ENCODE measurements at places on chromosomes 6 and 20.

DNA sequence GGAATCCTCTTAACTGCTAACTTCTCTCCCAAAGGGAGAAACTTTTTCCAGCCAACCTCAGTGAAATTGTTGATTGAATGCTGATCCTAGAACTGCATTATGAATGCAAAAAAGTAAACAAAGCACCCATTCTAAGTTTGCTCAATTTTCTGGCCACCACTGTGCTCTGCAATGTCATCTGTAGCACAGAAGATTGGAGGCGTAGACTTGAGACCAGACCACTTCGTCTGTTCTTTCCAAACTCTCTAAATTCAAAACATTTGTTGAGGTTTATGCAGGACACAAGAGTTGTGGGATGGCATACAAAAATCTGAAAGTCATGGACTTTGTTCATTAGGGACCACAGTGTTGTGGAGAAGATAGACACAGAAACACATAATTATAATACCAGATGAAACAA, 11.1 kb upstream of the TSPYL1 start:
- DNase-seq, result no peak

- no peak for DNase-seq
Observed at GRCh38 chr6:24856901-24857670, 58.4 kb upstream of the ARMH2 start.

DNA sequence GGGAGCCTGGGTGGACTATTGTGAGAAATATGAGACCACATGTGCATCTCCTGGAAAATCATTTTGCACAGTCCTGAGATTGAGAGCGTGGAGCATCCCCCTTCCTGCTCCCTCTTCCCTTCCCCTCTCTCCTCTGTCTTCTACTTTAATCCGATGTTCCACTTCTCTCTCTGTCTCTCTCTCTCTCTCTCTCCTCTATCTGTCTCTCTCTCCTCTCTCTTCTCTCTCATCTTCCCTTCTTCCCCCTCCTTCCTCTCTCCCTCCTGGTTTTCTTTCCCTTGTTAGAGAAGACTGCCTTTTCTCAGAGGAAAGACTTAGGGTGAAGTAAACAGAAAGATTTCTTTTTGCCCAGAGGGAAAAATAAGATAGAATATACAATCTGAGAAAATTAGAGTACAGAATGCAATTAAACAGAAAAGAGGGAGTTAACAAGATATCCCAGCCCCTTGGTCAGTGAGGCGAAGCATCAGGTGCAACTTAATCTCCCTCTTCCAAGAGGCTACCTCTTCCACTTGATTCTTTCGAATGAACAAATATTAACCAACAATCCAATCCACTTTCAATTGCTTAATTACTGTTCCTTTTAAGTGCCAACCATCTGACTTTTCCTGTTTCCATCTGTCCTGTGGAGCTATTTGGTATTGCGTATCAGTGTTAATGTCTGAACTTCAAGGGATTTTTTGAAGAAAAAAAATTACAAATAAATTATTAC, 14.6 kb downstream of the KHDC1 start:
- DNase-seq, result no peak

DNA sequence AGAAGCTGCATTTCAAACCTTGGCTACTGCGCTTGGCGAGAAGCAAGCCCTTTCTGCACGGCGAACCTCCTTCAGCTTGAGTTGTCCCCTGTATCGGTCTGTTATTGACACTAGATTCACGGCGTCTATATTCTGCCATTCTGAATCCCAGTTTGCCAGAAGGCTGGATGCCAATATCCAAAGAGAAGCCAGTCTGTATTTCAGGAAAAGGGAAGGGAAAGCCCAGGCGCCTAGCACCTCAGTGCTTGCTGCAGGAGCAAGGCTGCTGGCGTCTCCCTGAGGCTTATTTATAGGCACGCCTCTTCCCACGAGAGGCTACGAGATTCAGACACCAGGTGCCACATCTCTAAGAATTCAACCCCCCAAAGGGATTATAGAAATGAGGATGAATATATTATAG, 89.6 kb upstream of the CDH4 start:
- DNase-seq, result no peak

DNA sequence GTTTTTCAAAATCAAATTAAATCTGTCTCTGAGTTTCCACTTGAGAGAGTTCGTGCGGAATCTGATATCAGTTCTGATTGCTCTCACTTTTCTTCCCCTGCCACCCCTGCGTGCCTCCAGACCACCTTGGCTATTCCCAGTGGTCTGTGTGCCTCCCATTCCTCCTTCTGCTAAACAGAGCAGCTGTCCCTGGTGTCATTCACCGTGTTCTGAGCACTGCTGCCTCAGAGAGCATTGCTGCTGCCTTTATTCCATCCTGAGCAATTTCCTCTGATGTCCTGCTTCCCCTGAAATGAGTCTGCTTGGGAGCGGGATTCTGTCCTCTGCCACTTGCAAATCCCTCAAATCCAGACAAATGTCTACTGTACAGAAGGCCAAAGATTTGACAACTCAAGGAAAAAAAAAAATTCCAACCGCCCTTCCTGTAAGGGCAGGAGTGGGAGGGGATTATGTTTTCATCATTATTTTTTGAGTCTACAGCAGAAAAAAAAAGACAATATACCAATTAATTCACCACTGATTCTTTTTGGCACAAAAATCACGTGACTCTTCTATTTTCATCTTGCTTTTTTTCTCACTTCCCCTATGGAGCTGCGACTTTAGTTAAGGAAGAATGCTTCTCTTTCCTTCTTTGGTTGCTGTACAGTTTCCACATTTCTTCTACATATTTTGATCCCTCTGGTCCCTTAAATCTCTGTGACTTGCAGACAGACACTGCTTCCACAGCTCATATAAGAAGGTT, 833.0 kb downstream of the EPHA7 start:
- no peak for DNase-seq

- no peak for DNase-seq
Observed at GRCh38 chr20:965956-966355, 36.2 kb downstream of the RSPO4 start.

GRCh38 chr20:5776077-5776476, 25.9 kb downstream of the SHLD1 start:
- DNase-seq, result no peak

- no peak for DNase-seq
Observed at GRCh38 chr6:10414756-10415616, at the start of gene TFAP2A. Gene TFAP2A, minus strand, starts transcription at chr6:10415074. Its CDS starts 83 bp downstream, at chr6:10414991.

GRCh38 chr6:132314432-132314831, 86.8 kb downstream of the MOXD1 start:
- no peak for DNase-seq

DNA sequence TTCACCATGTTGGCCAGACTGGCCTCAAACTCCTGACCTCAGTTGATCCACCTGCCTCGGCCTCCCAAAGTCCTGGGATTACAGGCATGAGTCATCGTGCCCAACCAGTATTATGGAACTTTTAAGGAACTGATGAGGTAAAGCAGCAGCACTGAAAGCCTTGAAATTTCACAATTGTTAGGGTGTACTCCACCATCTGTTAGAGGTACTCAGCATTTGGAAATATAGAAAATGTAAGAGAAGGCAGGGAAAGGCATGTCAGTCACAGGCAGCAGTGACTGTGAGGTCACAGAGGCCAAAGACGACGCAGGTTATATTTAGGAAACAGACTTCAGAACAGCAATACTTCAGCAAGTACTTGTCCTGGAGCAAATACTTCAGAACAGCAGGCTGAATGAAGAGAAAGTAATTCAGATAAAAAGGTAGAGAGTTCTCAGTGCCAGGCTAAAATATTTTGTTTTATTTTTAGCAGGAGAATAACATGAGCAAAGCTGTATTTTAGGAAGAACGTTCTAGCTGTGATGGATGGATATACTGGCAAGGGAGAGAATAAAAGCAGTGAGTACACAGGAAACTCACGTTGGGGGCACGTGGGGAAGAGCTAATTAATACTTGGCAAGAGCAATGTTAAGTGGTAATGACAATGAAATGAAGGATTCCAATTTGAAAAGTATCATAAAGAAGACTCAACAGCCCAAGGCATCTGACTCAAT, 67.2 kb downstream of the DTNBP1 start:
- no peak for DNase-seq

- DNase-seq, result no peak
Observed at GRCh38 chr20:9150679-9151078, 81.8 kb downstream of the PLCB4 start.

GRCh38 chr20:34546751-34547181, 11.8 kb upstream of the MAP1LC3A start:
- no peak for DNase-seq

DNA sequence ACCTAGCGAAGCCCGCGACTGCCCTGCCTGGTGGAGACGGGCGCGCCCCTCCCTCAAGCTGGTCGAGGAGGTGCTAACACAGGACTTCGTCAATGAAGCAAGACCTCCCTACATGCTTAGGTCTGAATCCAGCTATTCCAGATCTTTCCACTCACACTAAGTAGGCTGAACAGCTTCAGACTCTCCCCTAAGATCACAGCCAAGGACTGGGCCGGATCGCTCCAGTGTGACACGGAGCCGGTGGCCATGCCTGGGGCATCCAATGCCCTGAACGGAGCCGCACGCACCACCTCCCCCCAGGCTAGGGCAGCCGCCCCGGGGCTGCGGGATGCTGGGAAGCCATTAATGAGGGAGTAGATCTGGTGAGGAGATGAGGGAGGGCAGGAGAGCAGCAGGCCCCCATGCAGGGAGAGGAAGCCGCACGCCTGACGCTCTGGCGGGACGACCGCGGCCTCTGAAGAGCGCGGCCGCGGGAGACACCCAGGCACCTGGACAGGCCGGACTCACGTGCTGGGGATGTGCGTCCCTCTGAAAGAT, 200.0 kb downstream of the WDR27 start:
- DNase-seq, result no peak

Measured in stimulated activated CD8-positive, alpha-beta memory T cell treated with anti-CD3 and anti-CD28 coated beads, Interleukin-4, amount 100 ng/mL, for 48 hours (primary cell).